COLO829 (cell line): ENCODE measurements at places on chromosomes 4 and X.

DNA sequence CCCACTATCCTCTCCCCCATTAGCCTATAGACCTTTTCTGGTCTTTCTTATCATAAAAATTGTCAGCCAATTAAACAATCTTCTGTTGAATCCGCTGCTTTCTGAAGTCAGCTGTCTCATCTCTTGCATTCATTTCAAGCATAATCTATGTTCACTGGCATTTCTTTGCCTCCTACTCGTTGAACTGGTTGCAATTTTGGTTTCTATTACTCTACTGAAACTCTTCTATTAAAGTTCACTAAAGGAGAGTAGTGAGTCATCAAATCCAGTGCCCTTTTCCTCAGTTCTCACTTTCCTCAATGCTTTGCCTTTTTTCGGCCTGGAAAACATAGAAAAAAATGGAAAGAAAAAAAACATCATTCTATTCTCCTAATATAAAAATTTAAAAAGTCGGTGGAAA, 23.9 kb upstream of the CXCL13 start:
- peak; percentile 86 for DNase-seq

DNA sequence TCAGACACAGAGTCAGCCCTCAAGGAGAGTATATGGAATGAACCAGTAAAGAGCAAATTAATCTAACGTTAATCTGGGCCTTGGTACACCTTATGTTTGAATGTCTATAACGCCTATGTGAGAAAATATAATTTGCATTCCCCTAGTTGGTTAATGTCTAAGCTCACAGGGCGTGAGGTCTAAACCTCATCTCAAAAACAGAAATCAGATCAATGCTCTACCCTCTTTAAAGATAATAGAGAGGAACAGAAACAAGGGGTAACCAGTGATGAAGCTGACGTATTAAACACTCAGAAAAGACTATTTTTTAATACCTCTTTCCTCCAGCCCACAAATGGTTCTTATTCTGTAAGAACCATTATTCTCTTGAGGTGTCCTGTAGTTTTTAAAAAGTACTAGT, 369.2 kb upstream of the NOCT start:
- DNase-seq: no peak

DNA sequence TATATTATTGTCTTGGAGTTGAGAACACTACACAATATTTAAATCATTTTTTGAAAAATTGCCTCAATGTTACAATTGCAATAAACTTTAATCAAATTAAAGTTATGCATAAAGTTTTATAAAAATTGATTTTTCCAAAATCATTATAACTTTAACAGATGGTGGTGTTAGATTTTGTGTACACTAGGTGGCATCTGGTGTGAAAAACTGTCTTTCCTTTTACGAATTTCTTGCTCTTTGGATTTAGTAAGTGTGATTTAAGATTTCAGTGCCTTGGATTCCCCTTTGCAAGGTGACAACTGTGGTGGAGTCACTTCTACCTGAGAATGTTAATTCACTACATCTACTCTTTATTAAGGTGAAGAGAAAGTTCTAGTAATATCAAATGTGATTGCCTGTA, 91.6 kb downstream of the AREG start:
- no peak for DNase-seq

DNA sequence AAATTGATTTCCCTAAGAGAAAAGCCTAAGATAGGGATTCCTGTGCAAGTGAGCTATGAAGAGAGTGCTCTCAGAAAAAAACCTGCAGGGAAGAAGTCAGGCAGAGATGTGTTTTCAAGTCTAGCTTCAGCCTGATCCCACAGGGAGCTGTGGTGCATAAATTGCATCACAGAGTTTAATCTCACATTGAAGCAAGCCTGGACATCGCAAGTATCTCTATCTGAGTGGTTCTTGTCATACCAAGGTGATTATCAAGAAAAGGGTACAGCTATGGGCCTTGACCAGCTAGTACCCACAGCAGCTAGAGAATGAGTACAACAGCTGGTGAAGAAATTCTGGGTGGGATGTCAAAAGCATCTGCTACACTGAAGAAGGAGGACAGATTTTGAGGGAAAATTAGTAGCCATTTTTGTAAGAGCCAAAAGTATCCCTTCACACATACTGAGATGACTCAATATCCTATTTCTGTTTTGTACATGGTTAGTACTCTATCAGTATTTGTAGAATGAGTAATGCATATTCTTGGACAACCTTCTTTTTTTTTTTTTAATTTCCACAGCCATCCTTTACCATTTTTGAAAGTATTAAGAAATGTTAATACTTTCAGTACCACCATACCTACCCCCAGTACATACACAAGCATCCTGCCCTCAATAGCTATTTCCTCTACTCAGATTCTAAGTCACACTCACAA, 708.9 kb downstream of the IL1RAPL1 start:
- DNase-seq: no peak

DNA sequence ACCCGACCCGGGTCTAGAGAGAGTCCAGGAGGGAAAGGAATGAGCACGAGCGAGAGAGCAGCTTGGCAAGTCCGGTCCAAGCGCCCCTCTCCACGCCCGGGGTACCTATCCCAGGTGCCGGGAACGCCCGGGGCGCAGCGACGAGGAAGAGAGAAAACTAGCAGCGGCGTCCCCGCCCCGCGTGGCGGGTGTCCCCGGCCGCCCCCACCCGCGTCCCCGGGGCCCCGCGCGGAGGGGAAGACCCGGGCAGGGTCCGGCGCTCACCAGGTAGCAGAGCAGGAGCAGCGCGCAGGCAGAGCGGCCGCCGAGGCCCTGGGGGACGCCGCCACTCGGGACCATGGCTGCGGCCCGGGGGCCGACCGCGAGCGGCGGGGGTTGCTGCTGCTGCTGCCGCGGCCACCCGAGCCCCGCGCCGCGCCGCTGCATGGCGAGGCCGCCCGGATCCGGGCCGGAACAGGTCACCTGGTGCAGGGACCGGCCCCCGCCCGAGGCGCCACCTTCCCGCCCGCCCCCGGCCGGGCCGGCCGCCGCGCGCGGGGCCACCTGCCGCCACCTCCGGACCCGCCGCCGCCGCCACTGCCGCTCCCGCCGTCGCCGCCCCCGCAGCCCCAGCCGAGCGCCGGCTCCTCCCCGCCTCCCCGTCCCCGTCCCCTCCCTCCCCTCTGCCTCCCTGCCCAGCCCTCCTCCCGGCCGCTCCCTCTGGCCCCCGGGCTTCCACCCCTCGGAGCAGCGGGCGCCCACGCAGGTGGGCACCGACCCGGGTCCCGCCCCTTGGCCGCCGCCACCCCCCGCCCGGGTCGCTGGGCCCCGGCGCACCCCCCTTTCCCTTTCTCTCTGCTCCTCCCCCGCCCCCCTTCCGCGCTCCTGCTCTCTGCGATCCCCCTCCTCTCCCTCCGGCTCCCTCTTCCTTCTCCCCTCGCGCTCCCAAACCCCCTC, at the start of gene SEL1L3:
Gene SEL1L3 (minus strand): TSS at position 578 of the 936 bp plus-strand sequence. CDS start 152 bp downstream, at position 426.
- no peak for DNase-seq

- no peak for DNase-seq
Measured at GRCh38 chr4:26307037-26307800, 13.6 kb upstream of the RBPJ start.

DNA sequence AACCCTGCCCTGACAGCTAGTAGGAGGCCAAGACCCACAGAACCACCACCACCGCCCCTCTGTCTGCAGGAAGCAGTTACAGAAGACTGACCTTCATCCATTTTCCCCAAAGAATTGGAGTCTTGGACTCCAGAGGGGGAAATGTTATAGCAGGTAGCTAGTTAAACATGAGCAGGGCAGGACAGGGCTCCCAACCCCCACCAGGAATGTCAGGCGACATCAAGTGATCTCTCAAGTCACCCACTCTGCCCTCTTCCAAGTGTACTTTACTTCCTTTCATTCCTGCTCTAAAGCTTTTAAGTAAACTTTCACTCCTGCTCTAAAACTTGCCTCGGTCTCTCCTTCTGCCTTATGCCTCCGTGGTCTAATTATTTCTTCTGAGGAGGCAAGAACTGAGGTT, 17.1 kb upstream of the AADAT start:
- DNase-seq: no peak

DNA sequence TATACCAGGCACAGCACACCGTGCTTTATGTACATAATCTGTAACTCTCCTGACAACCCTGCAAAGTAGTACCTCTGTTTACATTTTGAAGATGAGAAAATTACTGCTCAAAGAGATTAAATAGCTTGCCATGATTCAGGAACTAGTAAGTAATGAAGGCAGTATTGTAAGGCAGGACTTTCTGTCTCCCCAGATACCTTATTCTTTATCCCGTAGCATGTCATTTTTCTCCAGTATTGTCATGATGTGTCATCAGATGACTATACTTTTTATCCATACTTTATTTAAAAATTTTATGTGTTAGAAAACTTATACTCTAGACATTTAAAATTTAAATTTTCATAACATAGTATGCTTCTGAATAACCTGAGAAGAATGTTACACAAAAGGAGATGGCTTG, 188.3 kb upstream of the NUDT6 start:
- no peak for DNase-seq

DNA sequence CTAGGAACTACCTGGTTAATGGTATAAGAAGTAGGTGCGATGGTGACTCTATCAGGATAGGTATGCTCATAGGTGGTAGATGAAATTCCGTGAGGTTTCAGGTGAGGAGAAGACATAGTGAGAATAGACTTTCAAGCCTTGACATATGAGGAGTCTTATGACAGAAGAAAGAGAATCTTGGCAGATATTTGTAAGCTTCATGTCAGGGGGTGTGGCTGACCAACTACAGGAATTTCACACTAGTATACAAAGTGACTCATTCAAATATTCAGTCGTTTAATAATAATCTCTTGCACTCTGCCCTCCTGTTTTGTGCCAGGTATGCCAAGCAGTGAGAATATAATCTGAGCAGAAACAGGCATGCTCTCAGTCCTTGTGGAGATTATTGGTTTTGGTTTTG, 22.8 kb downstream of the PACRGL start:
- DNase-seq: no peak

DNA sequence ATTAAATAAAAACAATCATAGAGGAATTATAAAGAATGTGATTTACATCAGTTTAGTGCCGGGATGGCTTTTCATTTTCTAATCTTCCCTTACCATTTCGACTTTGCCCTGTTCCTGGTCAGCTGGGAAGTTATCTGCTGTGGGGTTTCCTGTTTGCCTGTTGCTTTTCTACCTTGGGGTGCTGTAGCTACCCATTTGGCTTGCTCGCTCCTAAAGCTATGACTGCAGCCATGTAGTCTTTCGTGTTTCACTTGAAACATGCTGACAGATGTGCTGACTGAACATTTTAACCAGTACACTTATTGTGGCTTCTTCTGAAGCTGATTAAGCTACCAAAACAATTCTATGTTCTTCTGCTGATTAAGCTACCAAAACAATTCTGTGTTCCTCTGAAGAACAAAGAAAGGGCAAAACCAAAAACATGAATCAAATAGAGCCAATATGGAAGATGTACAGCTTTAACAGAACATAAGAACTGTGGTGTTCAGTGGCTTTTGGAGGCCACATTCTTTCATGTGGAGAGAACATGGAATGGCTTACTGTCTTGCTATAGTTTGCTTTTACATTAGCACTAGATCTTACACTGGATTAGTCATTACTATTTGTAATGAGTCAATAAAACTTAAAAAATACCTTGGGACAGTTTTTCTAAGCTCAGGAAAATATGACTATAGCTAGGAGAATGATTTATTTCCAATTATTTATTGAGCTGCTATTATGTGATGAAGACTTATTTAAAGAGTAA, 440.4 kb downstream of the SPRY1 start:
- no peak for DNase-seq

- peak; percentile 59 for DNase-seq
Measured at GRCh38 chrX:53281321-53281822, at the start of gene IQSEC2. IQSEC2 (minus strand) TSS chrX:53281584.

DNA sequence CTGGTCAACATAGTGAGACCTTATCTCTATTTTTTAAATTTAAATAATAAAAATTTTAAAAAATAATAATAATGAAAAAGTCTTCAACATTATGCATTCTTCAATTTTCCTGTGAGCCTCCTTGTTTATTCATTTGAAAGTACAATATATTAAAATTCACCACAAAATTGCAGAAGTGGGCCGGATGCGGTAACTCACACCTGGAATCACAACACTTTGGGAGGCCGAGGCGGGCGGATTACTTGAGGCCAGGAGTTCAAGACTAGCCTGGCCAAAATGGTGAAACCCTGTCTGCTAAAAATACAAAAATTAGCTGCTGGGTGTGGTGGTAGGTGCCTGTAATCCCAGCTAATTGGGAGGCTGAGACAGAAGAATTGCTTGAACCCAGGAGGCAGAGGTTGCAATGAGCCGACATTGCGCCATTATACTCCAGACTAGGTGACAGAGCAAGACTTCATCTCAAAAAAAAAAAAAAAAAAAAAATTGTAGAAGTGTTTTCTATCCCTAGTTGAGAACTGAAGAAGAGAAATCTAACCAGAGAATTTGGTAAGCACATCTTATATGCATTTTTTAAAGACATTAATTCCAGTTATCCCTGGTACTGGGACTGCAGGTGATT, 56.9 kb downstream of the RBM47 start:
- DNase-seq: no peak

DNA sequence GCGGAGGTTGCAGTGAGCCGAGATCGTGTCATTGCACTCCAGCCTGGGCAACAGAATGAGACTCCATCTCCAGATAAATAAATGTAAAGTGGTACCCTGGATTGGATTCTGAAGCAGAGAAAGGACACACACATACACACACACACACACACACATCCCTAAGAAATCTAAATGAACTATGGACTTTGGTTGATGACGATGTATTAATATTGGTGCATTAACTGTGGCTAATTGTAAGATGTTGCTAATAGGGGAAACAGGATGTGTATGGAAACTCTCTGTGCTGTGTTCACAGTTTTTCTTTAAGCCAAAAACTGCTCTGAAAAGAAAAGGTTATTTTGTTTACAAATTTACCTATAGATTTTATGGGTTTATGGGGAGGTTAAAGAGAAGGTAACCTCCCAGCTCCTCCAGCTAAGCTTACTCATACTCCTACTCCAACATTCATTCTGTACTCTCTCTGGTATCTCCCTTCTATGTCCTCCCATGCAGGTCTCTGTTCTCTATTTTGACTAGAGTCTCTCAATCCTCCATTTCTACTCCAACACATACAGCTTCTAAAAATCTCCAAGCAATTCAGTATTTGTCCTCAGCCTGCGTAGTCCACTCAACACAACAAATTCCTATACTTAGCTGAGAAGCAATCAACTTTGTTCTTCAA, 46.5 kb upstream of the RELL1 start:
- DNase-seq: no peak

GRCh38 chr4:132646186-132646585, 502.9 kb upstream of the PCDH10 start:
- peak; percentile 26 for DNase-seq
